ENCODE measurements at places on chromosomes 3 and 15. TPM values are rescaled to one million over a fixed set of nuclear protein-coding genes. Genes with fewer than 3 reads are reported as not detected.

Gene PRSS50
- total RNA-seq: not detected

Gene ABHD2
- total RNA-seq: 62.9 TPM

Gene EPHA3
- total RNA-seq: 0.18 TPM

Gene CCNDBP1
- total RNA-seq: 40.3 TPM

Gene ADAMTSL3
- under 0.01 TPM for total RNA-seq

Gene NRG4
- not detected for total RNA-seq

Gene PPP1R14D
- total RNA-seq: not detected

All from IMR-90 (cell line).